Tongue (tissue), 3 donors: ENCODE measurements at places on chromosomes 7 and 10.

DNA sequence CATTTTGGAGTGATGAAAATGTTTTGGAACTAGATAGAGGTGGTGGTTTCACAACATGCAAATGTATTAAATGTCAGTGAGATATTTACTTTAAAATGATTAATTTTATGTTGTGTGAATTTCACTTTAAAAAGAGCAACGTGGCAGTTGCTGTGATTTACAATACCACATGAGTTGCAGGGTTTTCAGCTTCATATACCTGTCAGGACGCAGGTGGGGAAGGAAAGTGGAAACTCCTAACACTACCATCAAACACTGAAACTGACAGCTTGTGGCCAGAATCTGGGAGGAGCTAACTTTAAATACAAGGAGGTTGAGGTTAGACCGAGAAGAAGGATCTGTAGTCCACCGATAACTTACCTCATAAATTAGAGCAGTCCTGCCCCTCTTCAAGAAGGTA, 168.9 kb upstream of the TMEM72 start:
- no peak for DNase-seq

DNA sequence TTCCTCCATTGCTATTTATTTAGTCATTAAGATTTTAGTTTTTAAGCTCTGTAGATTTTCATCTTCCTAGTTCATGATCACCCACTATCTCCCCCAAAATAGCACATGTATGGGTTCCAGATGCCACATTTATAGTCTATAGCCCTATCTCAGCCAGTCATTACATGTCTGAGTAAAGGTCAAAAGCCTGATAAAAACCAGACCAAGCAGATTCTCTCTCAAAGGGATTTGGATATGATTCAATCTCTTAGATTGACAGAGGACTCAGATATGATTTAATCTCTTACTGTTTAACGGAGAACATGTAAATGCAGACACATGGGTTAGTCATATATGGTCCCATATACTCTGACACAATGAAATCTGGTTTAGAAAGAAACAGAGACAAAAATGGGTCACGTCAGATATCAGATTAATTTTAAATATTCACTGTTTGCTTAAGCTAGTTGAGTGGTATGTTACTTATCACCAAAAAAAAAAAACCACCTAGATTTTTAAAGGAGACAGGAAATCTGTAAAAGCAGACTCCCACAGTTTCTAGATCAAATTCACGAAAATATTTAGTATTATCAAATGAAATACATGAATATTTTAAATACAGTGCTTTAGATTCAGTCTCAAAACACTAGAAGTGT, 107.0 kb upstream of the LRRN3 start:
- no peak for DNase-seq

DNA sequence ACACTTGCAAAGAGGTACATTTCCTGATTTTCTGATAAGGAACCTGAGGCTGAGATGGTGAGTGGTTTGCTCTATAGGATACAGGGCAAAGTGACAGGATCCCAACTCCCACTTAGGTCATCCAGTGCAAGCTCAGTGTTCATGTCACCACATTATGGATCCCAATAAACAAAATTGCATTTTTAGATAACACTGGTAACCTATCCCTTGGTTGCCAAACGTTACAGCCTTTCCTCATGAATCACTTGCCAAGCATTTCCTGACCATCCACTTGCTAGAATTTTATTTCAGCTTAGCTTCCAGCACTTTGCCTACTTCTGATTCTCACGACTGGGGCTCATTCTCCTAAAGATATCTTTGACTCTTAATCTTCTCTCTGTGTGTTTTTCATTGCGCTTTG, 131.4 kb upstream of the ODAD2 start:
- no peak for DNase-seq

DNA sequence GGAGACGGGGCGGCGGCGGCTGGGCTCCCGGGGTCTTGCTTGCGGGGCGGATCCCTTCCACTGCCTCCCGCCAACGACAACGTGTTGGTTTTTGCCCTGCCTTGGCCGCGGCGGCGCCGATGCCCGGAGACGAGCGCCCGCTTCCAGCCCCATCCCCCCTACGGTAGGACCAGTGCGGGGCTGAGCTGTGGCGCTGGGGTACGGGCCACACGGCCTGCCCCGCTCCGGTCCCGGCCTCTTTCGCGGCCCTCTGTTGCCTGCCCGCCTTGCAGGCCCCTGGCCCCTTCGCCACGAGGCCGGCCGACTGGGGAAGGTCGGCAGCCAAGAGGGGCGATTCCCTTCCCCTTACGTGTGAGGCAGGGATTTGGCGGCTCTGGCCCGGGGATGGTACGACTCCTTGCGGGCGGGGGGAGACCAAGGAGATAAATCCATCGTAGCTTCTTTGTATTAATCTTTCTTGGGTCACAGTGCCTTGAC, 488 bp downstream of the EIF4H start:
- DNase-seq = peak; percentile 76

GRCh38 chr10:75764974-75765788, 333.8 kb downstream of the LRMDA start:
- DNase-seq = no peak

DNA sequence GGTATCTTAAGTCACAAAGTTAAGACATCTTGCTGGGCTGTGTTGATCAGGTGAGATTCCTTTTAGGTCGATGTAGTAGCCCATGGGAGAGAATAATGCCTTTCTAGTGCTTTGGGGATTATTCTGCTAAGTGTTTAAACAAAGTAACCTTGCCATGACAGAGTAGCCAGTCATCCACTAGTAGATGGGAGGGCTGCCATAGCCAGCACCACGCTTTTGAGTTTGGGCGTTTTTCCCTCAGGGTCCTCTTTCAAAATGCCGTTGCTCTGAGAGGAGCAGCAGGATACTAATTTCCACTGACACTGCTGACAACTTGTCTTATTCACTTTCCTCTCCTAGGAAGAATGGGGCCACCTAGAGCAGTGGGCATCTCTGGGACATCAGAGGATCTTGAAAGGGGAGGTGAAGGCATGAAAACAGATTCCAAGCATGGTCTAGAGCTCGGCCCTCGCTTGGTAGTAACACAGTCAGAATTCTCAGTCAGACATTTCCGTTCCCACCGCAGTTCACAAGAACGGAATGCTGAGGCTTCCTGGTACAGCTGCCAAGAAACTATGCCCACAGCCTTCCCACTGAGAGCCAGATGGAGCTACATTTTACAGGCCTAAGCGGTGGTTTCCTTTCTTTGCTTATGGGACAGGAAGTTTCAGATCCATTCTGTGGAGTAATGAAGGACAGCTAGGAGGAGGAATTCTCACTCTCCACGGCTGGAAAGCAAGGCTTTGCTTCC, 15.3 kb upstream of the RSU1 start:
- DNase-seq = no peak

DNA sequence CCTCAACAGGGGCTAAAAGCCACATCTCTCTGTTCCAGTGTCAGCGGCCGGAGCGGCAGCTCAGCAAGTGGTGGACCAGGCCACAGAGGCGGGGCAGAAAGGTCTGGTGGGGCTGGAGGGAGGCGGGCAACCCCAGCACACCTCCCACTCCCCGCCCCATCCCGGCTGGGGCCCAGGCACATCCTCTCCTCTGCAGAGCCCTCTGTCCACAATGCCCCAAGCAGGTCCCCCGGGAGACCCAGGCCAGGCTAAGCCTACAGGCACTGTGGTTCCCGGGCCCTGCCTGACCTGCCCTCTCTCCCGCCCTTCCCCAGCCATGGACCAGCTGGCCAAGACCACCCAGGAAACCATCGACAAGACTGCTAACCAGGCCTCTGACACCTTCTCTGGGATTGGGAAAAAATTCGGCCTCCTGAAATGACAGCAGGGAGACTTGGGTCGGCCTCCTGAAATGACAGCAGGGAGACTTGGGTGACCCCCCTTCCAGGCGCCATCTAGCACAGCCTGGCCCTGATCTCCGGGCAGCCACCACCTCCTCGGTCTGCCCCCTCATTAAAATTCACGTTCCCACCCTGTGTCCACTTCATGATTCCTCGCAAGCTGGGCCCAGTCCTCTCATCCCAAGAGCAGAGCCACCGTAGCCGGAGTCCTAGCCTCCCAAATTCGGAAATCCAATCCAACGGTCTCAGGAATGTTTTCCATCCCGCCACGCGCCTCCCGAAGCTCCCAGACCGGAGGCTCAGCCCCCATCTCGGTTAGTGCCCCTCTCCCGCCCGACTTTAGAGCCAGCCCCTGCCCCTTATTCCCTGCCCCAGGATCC, 2.1 kb downstream of the ADIRF start:
- DNase-seq = peak; percentile 28

GRCh38 chr7:109476409-109476808, 906.7 kb downstream of the DNAJB9 start:
- no peak for DNase-seq

GRCh38 chr7:70455925-70456324, 676.0 kb upstream of the GALNT17 start:
- no peak for DNase-seq

DNA sequence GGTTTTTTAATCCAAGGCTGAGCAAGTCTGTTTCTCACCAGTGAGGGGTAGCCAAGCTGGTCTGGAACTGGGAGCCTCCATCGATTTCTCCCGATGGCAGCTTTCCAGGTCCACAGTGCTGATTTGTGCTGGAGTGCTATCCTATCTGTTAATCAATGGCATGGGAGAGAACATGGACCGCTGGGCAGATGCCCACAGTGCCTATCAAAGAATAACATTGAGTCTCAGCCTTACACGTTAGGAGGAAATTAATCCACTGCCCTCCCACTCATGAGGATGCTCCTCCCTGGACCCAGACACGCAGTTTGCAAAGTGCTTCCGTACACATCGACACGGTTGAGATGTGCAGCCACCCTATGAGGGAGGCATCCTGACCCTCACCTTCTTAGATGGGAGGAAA, 36.0 kb upstream of the CUX1 start:
- no peak for DNase-seq

- peak; percentile 62 for DNase-seq
These were observed at the start of gene TRIM8 for GRCh38 chr10:102644066-102644645. TRIM8 (plus strand) TSS chr10:102644479; CDS start chr10:102644618, 139 bp downstream.

- no peak for DNase-seq
These were observed 377.2 kb downstream of the PARD3 start for GRCh38 chr10:34437906-34438305.

DNA sequence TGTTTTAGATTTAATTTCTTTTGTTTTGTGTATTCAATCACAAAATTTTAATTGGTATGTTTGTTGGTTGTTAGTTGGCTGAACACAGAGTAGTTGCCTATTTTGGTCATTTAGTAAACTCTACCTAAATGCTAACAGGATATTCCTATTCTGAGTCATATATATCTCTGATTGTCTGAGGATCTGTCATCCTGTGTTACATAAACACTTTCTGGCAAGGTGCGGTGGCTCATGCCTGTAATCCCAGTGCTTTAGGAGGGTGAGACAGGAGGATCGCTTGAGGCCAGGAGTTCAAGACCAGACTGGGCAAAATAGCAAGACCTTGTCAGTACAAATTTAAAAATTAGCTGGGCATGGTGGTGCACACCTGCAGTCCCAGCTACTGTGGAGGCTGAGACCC, 178.6 kb downstream of the PLCE1 start:
- no peak for DNase-seq

DNA sequence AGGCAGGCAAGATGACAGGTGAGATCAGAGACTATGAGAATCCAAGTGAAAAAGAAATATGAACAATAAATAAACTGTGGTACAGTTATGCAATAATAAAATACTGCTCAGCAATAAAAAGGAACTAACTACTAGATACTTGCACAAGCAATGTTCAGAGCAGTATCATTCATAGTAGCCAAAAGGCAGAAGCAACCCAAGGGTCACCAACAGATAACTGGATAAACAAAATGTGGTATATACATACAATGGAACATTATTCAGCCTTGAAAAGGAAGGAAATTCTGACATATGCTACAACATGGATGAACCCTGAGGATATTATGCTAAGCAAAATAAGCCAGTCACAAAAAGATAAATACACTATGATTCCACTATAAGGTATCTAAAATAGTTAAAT, 76.9 kb upstream of the KCNIP2 start:
- DNase-seq = no peak

DNA sequence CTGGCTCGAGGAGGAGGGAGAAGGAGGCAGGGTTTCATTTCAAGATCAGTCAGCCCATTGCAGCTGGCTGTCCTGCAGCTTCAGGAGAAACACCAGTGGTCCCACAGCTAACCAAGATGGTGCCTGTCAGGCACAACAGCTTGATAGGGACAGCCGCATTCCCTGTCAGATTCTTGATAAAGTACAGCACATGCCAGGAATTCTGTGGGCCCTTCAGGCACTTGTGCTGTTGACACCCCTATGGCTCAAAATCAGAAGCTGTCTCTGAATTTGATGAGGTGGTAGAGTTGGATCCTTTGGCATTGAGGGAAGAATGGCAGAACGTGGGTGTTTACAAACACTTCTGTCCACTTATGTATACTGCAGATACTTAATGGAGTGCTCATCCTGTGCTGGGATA, 354.3 kb downstream of the KCNMA1 start:
- DNase-seq = no peak

DNA sequence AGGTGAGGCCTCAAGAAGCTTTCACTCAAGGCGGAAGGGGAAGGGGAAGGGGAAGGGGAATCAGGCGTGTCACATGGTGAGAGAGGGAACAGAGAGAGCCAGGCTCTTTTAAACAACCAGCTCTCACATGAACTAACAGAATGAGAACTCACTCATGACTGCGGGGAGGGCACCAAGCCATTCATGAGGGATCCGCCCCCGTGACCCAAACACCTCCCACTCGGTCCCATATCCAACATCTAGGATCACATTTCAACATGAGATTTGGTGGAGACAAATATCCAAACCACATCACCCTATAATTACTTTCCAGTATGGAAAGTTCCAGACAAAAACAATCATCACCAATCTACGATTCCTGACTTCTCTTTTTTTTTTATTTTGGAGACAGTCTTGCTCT, 22.9 kb downstream of the HIP1 start:
- no peak for DNase-seq

GRCh38 chr10:71068861-71069271, 143.5 kb upstream of the UNC5B start:
- DNase-seq = no peak

DNA sequence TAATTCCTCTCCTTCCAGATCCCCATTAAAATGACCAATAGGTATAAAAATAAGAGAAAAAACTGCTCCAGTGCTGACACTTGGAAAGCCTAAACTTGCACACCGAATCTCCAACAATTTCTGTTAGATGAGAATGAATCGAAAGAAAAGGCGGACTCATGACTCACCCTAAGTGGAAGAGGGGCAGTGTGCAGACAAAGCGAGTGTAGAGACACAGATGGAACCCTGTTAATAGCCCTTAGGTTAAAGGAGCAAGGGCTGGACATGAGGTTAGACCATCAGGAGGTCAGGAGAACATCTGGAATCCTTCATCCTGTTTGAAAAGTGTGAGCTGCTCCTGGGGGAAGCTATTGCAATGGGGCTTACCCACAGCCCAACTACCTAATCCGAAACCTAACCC, 103.4 kb upstream of the GLI3 start:
- DNase-seq = no peak
